ENCODE measurements at places on chromosomes 5 and 9.

DNA sequence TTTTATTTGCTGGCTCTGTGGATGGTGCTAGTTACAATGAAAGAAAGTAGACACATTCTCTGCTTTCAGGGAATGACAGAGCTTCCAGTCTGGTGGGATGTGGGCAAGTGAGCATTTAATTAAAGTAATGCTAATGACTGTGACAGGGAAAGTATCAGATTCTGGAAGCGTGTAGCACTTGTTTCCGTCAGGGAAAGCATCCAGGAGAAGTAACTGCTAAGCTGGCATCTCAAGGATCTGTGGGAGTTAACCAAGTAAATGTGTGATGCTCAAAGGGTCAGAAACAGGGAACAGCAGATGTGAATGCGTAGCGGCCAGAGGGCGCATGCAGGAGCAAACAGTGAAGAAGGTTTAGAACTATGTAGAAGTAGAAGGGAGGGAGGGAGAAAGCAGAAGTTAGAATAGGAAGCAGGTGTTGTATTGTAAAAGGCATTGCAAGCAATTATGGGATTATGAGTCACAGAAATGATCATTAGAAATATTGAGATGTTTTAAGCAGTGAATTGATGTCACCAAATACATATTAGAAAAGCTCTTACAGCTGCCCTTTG is 12.2 kb downstream of the KLHL9 start:
- DNase-seq, result no peak

DNA sequence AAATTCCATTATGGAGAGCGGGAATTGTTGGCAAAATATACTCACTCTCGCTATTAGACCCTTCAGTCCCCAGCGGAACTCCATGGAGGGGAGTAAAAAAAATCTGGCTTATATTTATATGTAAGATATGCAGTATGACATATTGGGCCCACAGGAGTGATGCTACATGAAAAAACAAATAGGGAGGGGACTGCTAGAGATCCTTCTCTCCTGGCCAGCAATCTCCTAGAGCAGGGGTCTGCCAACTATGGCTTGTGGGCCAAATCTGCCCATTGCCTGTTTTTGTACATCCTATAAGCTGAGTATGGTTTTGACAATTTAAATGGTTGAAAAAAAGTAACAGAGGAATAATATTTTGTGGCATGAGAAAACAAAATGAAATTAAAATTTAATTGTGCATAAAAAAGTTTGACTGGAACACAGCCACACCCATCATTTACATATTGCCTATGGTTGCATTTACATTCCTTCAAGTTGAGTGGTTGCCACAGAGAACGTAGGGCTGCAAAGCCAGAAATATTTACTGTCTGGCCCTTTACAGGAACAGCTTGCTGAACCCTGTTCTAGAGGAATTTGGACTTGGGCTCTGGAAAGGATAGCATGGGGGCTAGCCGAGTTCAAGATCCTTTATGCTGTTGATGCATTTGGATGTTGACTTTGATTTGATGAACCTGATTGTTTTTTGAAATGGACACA is 197.3 kb upstream of the CLINT1 start:
- no peak for DNase-seq

- no peak for DNase-seq
Observed at GRCh38 chr9:79572032-79572607, 355 bp downstream of the TLE4 start.

DNA sequence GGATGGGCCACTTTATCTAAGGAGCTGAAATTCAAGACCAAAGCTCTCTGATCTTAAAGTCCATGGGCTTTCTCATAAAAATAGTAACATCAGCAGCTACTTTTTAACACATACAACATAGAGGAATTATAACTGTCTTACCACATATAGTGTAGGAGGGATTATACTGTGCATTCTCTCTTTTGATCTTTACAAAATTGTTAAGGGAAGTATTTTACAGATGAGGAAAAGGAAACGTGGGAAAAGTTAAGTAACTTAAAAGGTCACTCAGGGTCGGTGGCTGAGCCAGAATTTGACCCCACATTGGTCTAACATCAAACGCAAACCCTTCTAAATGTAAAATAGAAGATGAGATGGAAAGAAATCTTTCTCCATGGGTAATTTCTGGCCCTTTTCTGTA is 38.4 kb downstream of the ZNF608 start:
- no peak for DNase-seq

GRCh38 chr9:132214027-132214622 is 52.3 kb downstream of the NTNG2 start:
- DNase-seq, result peak; percentile 41

GRCh38 chr5:122163121-122164069 is 34.0 kb downstream of the ZNF474 start:
- no peak for DNase-seq

DNA sequence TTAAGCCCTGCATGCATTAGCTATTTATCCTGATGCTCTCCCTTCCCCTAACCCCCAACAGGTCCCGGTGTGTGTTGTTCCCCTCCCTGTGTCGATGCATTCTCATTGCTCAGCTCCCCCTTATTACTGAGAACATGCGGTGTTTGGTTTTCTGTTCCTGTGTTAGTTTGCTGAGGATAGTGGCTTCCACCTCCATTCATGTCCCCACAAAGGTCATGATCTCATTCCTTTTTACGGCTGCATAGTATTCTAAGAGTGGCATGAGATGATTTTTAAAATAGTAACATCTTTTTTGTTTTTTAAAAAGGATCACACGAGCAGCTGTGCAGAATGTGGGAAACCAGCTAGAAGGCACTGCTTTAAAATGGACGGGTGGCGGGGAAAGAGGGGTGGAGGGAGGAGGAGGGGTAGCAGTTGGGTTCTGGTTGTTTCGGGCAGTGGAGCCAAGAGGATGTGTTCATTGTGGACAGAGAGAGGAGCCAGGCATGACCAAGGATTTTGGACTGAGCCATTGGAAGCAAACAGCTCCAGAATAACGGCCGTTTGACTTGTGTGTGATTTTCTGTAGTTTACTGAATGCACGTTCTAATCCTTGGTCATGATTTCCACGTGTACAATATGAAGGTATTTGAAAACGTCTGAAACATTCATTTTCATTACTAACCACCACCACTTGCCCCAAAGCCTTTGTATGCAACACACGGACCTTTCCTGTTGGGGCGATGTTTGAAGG is 1.7 kb upstream of the TENT4A start:
- DNase-seq, result no peak

GRCh38 chr9:130390390-130390789 is 54.4 kb upstream of the ASS1 start:
- DNase-seq, result no peak

GRCh38 chr9:1766042-1766441 is 249.1 kb upstream of the SMARCA2 start:
- no peak for DNase-seq

- DNase-seq, result peak; percentile 36
Observed at GRCh38 chr9:8660383-8660782, 860.8 kb upstream of the DMAC1 start.

DNA sequence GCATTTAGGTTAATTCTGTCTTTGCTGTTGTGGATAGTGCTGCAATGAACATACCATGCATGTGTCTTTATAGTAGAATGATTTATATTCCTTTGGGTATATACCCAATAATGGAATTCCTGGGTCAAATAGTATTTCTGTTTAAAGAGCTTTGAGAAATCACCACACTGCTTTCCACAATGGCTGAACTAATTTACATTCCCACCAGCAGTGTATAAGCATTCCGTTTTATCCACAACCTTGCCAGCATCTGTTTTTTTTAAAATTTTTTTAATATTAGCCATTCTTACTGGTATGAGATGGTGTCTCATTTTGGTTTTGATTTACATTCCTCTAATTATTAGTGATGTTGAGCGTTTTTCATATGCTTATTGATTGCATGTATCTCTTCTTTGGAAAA is 15.5 kb upstream of the TARS1 start:
- no peak for DNase-seq

DNA sequence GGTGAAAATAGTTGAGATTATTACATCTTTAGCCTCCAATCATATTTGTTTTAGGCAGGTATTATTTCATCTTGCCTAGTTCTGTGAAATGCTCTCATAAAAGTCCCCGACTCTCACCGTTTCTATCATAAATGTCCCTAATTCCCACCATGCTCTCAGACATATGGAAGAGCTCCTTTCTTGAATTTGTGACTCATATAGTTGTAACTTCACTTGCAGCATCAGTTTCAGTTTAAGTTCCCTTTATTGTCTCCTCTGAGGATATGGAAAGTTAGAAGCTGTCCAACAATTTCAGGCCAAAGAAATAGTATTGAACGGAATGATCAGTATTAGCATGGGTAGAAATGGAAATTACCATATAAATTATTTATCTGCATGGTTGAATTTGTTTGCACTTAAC is 187.5 kb upstream of the NR4A3 start:
- no peak for DNase-seq

GRCh38 chr9:128552744-128553440 is 505 bp downstream of the SPTAN1 start:
- DNase-seq, result no peak

DNA sequence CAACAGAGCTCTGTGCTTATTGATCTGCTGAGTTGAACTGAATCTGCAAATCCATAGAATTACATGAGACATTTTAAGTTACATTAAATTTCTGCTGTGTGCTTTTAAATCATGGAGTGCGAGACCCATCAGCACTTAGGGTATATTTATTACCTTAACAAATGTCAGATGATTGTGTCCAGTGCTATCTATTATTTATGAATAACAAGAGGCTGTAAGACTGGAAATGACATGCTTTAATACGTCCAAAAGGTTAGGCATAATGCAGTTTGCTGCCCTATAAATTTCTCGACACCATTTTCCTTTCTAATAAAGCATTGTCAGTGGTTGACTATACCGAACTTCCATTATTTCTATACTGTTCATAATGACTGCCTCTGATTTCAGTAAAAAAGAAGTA is 117.6 kb downstream of the SEMA6A start:
- no peak for DNase-seq

DNA sequence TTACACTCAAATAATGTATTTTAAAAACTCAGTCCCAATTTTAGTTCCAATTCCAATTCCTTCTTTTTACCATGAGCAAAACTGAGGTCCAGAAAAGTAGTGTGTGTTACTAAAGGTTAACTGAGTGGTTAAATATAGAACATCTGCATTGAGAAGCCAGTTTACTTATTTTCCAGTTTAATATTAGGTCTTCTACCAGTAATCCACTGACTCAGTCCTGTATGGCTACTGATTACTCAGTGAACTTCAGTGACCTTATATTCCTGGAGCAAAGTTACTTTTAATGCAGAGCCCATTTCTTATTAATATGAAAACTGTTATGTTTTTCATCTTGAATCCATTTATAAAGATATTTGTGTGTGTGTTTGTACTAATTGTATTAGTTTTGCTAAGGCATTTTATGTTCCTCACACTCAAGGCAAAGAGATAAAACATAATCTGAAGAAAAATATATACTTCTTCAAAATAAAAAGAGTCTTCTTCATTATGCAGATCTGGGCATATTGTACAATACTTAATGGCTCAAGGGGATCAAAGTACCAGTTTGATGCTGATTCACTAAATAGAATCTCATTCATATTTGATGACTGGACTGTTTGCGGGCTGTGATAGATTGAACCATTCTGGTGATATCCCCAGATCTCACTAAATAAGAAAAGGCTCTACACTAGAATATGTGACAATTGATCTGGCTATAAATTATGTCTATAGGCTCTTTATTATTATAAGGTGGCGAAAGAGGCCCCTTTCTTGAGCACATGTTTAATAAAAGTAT is 60.8 kb downstream of the DMXL1 start:
- no peak for DNase-seq

DNA sequence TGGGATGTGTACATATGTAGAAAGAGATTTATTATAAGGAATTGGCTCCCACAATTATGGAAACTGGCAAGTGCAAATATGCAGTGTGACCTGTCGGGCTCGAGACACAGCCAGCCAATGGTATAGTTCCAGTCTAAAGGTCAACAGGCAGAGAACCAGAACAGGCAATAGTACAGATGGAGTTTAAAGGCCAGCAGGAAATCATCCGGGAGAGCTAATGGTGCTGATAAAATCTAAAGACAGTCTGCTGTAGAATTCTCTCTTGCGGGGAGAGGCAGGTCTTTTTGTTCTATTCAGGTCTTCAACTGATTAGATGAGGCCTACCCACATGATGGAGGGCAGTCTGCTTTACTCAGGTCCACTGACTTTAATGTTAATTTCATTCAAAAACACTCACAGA is 21.8 kb downstream of the ANKRD31 start:
- DNase-seq, result no peak

- no peak for DNase-seq
Observed at GRCh38 chr5:157568720-157569119, 6.9 kb downstream of the ADAM19 start.

- DNase-seq, result no peak
Observed at GRCh38 chr5:80217667-80218066, 38.2 kb downstream of the SERINC5 start.

- no peak for DNase-seq
Observed at GRCh38 chr9:114914139-114914538, 16.3 kb downstream of the TNFSF8 start.

DNA sequence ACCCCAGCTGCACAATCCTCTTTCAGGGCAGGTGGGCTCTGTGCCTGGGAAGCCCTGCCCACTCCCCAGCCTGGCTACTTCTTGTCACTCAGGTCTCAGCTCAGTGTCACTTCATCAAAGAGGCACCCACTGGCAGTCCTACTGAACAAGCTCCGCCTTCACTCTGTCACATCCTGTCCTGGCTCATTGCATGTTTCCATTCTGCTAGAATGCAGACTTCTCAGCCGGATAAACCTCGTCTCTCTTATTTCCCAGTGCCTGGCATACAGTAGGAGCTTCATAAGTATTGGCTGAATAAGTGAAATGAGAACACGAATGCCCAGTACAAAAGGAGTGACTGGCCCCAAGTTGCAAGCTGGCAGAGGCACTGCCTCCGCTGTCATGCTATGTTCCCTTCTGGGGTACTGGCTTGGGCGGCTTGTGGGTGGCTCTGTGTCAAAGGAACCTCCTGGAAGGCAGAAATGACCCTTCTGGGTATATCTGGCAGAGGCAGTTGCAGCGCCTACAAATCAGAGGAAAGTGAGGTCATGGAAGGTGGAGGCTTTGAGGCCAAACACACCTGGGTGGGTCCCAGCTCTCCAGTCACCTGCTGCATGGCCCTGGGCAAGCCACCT is 98.3 kb upstream of the PHYKPL start:
- DNase-seq, result no peak

DNA sequence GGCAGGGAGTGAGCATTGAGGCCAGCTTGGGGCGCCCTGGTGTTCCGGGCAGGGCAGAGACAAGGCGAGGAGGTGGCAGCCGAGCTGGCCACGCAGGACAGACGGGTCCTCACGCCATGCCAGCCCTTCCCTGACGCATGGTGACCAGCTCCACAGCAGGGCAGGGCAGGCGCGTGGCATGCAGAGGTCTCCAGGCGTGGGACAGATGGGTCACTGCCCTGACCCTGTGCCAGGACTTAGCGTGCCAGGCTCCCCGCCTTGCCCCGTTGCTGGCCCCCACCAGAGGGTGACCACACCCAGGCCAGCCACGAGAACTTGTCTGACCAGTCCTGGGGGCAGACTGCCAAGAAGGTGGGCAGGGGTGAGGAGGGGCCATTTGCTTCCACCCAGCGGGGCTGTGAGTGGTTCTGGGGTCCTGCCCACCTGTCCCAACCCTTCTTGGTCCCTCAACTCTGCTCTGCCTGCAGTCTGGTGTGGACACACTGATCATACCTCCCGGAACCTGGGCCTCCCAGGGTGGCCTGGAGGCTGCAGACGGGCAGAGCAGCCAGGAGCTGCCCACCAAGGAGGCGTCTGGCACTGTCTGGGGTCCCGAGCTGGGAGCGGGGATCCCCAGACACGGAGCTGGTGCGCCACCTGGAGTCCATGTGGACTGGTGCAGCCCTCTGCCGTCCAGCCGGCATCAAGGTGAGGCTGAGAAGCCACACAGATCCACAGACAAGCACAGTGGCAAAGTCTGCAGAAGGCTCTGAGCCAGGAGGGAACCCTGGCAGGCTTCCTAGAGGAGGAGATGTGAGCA is at the start of gene RNF224:
TSS of gene RNF224 (plus strand) at position 449 of the 799 bp plus-strand sequence. CDS start 834 bp downstream, outside the sequence.
- DNase-seq, result no peak
